ENCODE measurements at places on chromosomes 3 and 15.

GRCh38 chr3:27556887-27557286 is 72.7 kb upstream of the SLC4A7 start:
- DNase-seq, result no peak

- no peak for DNase-seq
These were observed 77.0 kb downstream of the NTRK3 start for GRCh38 chr15:88179562-88179961.

- no peak for DNase-seq
These were observed 11.9 kb downstream of the CXCR6 start for GRCh38 chr3:45955017-45955647.

DNA sequence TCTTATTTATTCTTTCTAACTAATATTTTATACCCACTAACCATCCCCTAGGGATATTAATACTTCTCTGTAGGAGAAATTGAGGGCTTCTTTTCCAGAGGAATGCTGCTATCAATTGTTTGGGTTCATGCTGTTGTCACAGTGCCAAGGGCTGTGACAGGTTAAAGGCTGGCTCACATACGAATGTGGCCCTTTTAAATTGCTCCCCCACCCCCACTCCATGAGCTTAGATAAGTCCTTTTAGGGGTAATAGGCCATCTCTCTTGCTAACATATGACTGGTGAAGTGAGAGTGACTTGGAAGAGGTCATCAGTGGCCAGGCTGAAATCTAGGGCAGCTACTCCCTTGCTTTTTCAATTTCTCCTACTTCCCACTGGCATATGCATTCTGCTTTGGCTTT is 121.9 kb upstream of the DPH6 start:
- DNase-seq, result no peak

DNA sequence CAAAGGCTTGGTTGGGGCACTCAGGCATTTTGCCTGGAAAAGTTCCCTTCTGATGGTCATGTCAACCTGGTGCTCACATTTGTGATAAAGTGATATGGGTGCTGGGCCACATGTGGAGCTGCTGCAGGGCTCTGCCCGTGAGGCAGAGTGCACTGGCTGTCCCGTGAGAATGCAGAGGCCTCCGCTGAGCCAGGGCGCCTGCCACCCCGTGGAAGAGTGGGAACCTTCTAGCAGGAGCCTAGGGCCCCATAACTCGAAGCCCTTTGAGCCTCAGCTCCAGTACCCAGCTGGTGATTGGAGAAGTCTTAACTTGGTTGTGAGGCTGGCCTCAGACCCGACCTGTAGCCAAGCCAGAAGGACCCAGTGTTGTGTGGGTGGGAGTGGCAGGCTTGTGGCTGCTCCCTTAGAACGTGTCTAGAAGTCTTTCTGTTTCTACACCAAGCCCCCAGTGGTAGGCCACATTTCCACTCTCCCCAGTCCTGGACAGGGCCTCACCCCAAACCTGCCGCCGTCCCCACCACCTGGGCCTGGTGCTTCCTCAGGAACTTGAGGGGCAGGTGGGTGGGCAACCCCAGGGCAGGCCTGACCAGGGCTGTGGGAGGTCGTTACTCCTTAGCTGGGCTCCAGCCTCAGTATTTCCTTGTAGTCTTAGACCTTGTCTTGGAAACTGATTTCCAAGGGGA is 19.7 kb downstream of the SEC61A1 start:
- no peak for DNase-seq

DNA sequence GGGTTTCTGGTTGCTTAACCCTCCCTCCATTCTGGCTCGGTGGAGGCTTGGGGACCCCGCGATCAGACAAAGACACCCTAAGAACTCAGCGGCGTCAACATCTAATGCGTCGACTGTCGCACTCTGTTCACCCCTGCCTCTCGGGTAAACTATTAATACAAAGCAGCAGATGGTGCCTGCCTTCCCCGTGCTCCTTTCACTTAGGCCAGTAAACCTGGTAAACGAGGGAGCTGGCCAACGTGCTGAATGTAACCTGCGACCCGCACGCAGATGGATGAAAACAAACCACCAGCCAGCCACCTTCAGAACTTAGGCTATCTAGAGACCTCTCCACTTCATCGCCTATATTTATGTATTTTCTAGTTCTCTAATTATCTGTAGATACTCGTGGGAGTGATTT is 848 bp upstream of the CADPS start:
- DNase-seq, result no peak

DNA sequence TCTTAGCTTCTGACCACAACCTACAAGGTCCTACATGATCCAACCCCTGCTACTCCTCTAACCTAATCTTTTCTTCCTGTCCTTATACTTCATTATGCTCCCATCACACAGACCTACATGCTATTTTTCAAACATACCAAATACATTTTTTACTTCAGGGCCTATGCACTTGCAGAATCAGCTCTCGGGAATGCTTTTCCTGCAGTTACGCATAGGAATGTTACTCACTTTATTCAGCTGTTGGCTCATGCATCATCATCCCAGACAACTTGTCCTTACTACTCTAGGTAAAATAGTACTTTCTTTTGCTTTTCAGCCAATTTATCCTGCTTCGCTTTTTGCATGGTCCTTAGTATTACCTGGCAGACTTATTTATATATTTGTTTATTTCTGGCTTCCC is 105.6 kb downstream of the OXSM start:
- no peak for DNase-seq

- no peak for DNase-seq
These were observed 30.9 kb downstream of the PLSCR1 start for GRCh38 chr3:146513386-146514051.

- DNase-seq, result no peak
These were observed 12.2 kb upstream of the IQCF5 start for GRCh38 chr3:51887620-51888019.

DNA sequence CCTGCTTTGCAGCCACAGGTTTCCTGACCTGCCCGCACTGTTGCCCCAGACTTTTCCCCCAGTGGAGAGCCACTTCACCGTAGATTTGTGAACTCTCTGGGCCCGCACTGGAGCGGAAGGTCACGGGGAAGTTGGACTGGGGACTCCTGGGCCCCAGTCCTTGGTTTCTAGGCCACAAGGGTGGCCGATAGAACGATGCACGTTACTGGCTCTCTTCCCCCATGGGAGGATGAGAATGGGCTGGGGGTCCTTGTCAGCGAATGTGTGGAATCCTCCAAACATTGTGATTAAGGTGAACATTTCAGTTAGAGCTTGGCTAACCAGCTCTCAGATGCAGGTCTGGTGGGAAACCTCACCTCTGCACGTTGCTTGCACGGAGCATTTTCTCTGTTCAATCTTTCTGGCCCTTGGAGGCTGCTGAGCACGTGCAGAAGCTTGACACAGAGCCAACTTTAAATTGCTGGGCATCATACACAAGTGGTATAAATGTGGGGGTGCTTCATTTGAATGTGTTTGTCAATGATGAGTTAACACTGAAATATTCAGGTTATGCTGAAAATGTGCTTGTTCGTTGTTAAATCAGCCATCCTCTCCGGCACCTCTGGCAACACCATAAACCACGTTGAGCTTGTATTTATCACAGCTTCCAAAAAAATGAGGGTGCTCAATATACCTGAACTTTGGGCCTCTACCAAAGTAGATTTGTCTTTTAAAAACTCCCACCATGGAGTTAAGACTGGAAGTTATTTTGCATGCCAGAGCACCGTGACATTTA is 976 bp downstream of the DIS3L start:
- DNase-seq, result peak; percentile 60

GRCh38 chr3:11465744-11466616 is 177.7 kb downstream of the VGLL4 start:
- no peak for DNase-seq

DNA sequence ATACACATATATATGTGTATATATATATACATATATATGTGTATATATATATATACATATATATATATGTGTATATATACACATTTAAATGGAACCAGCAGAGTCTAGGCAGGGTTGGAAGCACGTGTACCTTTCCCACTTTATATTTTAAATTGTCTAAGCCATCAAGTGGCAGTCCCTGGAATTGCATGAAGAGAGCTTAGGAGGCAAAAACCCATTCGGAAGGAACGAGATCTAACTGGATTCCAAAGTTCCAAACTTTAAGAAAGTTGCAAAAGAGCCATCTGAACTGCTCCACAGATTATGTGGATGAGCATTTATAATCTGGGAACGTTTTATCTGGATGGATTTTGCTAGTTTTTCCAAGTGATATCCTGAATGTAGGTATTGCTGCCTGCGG is 186.5 kb downstream of the FOXP1 start:
- DNase-seq, result no peak

DNA sequence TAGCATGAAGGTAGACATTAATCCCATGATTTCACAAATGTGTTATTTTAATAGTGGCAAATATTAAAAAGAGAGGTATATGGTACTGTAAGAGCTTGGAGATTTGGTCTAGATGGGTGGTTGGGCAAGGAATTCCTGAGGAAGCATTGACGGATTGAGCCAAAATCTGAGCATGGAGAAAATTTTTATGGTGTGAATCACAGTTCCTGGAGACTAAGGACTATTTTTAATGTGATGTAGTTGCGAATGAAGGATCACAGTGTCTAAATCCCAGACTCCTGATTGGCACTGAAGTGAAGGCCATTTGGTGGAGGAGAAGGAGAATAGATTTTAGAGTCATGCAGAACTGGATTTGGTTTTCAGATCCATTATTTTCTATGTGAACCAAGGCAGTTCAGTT is 188.7 kb upstream of the FEZF2 start:
- no peak for DNase-seq

GRCh38 chr3:40152482-40153133 is 156.9 kb upstream of the EIF1B start:
- DNase-seq, result no peak

DNA sequence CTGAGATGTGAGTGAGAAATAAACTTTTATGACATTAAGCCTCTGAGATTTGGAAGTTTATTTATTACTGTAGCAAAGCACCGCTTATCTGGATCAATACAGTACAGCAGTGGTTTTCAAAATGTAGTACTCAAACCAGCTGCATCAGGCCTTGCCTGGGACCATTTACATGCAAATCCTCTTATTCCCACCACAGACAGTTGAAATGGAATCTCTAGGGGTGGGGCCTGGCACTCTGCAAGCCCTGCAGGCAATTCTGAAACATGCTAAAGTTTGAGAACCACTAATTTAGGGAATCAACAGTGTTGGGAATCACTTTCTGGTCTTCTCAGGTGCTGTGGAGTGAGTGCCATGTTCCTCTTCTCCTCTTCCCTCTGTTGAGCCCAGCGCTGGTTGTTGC is 77.8 kb upstream of the TAMM41 start:
- DNase-seq, result no peak

GRCh38 chr15:50790778-50791453 is 25.4 kb upstream of the SPPL2A start:
- no peak for DNase-seq

GRCh38 chr3:37301980-37302708 is 127.8 kb upstream of the LRRFIP2 start:
- DNase-seq, result no peak

DNA sequence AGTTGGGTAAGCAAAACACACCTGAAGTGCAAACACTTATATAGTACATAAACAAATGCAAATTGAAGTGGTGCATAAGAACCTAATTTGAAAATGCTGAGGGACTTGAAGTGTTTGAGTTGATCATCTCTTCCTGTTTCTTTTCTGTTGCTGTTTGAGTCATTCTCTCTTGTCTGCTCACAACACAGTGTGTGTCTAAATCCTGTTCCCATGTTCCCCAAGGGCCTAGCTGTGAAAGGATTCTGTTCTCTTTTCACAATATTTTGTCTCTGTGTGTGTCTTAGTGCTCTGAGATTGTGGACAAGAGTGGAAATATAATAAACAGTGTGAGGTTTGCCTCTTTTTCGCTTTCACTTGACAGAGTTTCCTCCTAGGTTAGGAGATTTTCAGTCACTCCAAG is 6.1 kb downstream of the CD96 start:
- no peak for DNase-seq

GRCh38 chr3:31896026-31896425 is 85.0 kb downstream of the OSBPL10 start:
- DNase-seq, result no peak

GRCh38 chr3:112769286-112769978 is 77.2 kb downstream of the CD200R1L start:
- DNase-seq, result no peak

DNA sequence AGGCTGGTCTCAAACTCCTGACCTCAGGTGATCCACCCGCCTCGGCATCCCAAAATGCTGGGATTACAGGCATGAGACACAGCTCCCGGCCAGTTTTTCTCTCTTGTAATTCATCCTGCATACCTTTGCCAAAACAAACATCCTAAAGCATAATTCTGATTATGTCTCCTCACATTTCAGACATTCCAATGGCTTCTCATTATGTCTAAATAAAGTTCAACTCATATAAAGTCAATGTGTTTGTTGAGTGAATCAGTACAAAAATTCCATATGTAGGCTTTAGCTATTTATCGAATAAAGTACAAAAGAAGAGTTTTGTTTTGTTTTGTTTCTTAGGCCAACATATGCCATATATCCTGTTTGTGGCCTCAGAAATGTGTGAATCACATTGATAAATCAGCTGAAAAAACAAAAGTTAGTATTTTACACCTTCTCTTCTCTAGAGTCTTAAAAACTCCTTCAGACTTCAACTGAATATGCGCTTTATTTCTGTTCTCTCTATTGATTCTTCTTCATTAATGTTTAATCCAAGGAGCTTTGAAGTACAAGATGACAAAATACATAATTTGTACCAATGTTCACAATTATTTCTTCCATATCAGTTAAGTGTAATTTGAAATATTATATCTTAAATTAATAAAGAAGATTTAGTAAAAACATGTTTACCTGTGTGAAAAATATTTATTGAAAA is 165.8 kb downstream of the MECOM start:
- DNase-seq, result no peak

DNA sequence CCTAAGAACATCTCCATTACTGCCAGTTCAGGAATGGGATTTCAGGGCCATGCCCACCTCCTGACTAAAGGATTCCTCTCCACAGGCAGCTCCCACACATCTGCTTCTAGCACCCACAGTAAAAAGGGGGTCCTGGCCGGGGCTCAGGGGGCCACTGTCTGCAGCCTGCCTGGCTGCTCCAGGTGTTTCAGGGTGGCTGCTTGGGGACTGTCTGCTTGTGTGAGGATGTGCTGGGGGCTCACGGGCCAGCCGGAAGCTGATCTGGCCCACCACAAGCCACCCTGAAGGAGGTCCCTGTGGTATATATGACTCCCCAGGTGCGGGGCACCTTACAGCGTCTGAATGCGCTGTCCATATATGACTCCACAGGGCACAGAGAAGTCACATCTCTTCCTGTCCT is 135.4 kb downstream of the NSMCE3 start:
- DNase-seq, result no peak

DNA sequence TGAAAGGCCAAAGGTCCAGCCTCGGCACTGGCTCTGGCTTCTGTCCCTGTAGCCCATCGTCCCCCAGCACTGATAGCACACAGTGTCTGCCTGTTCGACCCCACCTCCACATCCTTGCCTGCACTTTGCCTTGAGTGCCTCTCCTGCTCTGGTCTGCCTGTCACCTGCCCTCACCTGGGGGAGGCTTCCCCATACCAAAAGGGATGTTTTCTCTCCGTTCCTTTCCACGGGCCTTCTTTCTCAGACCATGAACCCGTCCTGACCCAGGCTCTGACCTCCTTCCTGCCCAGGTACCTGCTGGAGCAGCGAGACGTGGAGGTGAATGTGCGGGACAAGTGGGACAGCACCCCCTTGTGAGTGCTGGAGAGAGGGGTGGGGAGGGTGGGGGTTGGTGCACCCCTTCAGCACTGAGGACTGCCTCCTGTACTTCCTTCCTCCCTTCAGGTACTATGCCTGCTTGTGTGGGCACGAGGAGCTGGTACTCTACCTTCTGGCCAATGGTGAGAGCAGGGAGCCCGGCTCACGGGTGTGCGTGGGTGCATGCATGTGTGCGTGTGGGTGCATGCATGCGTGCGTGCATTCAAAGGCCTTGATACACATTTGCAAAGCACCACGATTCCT is 1.5 kb downstream of the ABTB1 start:
- DNase-seq, result no peak

Data from stimulated activated naive CD4-positive, alpha-beta T cell (primary cell).